GM12878 (cell line): ENCODE measurements at places on chromosomes 1 and 21. TPM values are rescaled to one million over a fixed set of nuclear protein-coding genes. Genes with fewer than 3 reads are reported as not detected.

Gene MTARC1
- total RNA-seq: 0.72 TPM in 2 replicates

Gene CR1L
- total RNA-seq: not detected in 2 replicates

Gene NFASC
- total RNA-seq: 0.16 and 0.23 TPM in 2 replicates

Gene SELE
- not detected in 2 replicates for total RNA-seq

Gene WDR77
- total RNA-seq: 57.5 and 61.5 TPM in 2 replicates

Gene LRRC3
- total RNA-seq: 0.21 and 0.31 TPM in 2 replicates

Gene CNR2
- 13.6 and 15.1 TPM in 2 replicates for total RNA-seq

Gene CFHR1
- total RNA-seq: not detected in 2 replicates

Gene SYT11
- 14.1 and 14.3 TPM in 2 replicates for total RNA-seq

Gene IL10
- total RNA-seq: 0.67 and 1.1 TPM in 2 replicates

Gene CD52
- 291 and 301 TPM in 2 replicates for total RNA-seq

- DNase-seq: no peak
- no peaks in the 10 kb centered on the region for H3K27me3 ChIP-seq
- no peaks in the 10 kb centered on the region for H3K36me3 ChIP-seq
- no peak overlapping the region for H3K27ac ChIP-seq
These were observed 308.9 kb downstream of the RWDD3 start for GRCh38 chr1:95542936-95543335.

- no peaks in the 10 kb centered on the region for H3K36me3 ChIP-seq
- peaks cover 31% of the 10 kb centered on the region for H3K4me1 ChIP-seq
- H3K27me3 ChIP-seq: no peaks in the 10 kb centered on the region
- 0 out of 2 replicates have a peak overlapping the region, but pooled peaks have one; percentile 5 for H3K4me3 ChIP-seq
- peak; percentile 58 for DNase-seq
These were observed 48.1 kb downstream of the ELAPOR1 start for GRCh38 chr1:109161858-109162606.

DNA sequence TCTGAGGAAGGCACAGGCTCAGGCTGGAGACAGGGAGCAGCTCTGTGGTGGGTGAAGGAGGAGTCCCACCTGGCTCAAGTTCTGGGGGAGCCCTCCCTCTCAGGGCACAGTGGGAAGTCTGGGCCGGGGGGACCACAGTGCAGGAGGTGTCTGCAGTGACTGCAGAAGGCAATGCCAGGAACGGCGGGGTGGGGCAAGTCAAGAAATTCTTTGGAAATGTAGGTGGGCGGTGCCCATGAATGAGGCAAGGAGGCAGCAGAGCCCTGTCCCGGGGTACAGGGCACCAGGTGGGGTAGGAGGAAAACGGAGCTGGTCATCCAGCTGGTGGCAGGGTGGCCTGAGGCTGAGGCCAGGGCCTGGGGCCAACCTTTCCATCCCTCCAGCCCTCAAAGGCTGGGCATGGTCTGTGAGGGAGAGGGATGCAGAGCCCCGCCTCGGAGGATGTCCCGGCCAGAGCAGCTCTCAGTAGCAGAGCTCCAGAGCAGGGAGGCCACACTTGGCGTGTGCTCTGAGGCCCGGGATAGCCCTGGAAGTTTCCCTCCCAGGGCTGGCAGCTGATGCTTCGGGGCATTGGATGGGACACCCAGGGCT is 4.7 kb downstream of the TFF3 start:
- no peaks in the 10 kb centered on the region for H3K4me1 ChIP-seq
- DNase-seq: no peak
- H3K27me3 ChIP-seq: no peaks in the 10 kb centered on the region
- no peak overlapping the region for H3K27ac ChIP-seq
- H3K4me3 ChIP-seq: no peak overlapping the region

DNA sequence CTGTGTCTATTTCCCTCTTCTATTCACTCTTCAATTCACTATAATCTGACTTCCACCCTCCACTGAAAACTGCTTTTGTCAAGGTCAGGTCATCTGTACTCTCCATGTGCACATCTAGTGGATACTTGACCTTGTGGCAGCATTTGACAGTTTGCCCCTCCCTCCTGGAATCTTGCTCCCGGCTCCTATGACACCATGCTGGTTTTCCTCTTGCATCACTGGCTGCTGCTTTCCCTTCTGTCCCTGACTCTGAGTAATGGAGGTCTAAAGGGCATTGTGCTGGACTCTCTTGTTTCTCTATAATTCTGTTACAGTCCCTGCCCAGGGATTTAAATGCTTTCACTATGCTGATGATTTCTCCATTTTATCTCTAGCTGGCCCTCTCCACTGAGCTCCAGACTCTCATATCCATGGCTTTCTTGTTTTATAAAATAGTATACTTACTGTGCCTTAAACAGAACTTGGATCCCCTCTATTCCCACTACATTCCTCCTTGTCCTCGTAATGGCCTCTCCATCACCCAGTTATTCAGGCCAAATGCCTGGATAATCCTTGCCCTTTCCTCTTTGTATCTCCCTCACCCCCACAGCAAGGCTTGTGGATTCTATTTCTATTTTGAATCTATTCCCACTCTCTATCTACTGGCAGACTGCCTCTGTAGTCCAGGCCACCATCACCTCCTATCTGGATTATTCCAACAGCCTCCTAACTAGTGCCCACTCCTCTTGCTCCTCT is 36.8 kb upstream of the PODN start:
- no peaks in the 10 kb centered on the region; the same call in 1 of the 2 replicates for H3K36me3 ChIP-seq
- no peak overlapping the region for H3K27ac ChIP-seq
- no peaks in the 10 kb centered on the region for H3K4me1 ChIP-seq
- DNase-seq: no peak

GRCh38 chr1:17258758-17259130 is 9.8 kb downstream of the PADI3 start:
- DNase-seq: no peak
- H3K36me3 ChIP-seq: no peaks in the 10 kb centered on the region
- no peak overlapping the region for H3K27ac ChIP-seq
- H3K27me3 ChIP-seq: no peaks in the 10 kb centered on the region

- DNase-seq: no peak
- no peak overlapping the region for H3K27ac ChIP-seq
- peaks cover 1% of the 10 kb centered on the region; the same call in 1 of the 2 replicates for H3K27me3 ChIP-seq
- H3K4me3 ChIP-seq: no peak overlapping the region
These were observed 156.8 kb downstream of the ZBTB18 start for GRCh38 chr1:244207935-244208244.

GRCh38 chr21:15433091-15433490 is 296.7 kb upstream of the USP25 start:
- no peaks in the 10 kb centered on the region for H3K4me1 ChIP-seq
- H3K36me3 ChIP-seq: no peaks in the 10 kb centered on the region
- H3K4me3 ChIP-seq: no peak overlapping the region
- no peak for DNase-seq
- H3K27ac ChIP-seq: no peak overlapping the region
- no peaks in the 10 kb centered on the region for H3K27me3 ChIP-seq

DNA sequence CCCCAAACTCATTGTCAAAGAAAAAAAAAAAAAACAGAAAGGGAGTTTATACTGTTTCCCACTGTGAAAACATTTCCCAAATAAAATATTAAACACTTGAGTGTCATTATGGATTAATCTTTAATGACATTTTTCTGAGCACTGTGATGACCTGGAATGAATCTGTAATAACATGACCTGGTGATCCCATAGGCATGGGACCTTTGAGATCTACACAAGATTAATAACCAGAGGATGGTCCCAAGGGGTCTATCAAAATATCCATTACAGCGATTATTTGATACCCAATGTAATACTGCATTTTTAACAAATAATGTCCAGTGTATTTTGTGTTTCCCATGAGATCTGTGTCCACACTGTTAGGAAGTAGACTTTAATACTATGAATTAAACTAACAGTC is 32.4 kb upstream of the NCAM2 start:
- no peaks in the 10 kb centered on the region for H3K27me3 ChIP-seq
- DNase-seq: no peak
- no peak overlapping the region for H3K4me3 ChIP-seq
- H3K27ac ChIP-seq: no peak overlapping the region

GRCh38 chr1:20063861-20064292 is 6.1 kb upstream of the PLA2G5 start:
- peaks cover 15% of the 10 kb centered on the region for H3K4me1 ChIP-seq
- no peak overlapping the region for H3K27ac ChIP-seq
- DNase-seq: no peak
- H3K4me3 ChIP-seq: no peak overlapping the region
- no peaks in the 10 kb centered on the region for H3K36me3 ChIP-seq

- no peaks in the 10 kb centered on the region for H3K4me1 ChIP-seq
- no peak for DNase-seq
- H3K4me3 ChIP-seq: no peak overlapping the region
- no peaks in the 10 kb centered on the region for H3K27me3 ChIP-seq
These were observed 56.7 kb downstream of the MRPS6 start for GRCh38 chr21:34129901-34130715.

DNA sequence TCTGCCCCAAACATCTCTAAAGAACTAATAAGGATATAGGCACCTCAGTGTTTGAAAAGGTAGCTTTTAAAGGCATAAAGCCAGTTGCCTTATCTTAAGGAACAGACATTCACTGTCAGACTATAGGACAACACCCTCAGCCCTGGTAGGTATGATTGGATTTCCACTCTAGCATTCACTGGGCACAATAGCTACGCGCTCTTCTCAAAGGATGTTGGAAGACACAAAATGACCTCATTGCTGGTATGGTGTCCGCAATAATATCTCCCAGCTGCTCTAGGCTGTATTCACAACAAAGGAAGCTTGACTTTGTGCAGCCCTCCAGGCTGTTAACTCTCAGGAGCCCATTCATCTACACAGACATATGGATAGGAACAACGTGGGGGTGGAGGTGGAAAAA is 119.4 kb upstream of the CXADR start:
- H3K4me1 ChIP-seq: no peaks in the 10 kb centered on the region
- DNase-seq: no peak
- H3K27me3 ChIP-seq: no peaks in the 10 kb centered on the region
- no peaks in the 10 kb centered on the region for H3K36me3 ChIP-seq
- H3K27ac ChIP-seq: no peak overlapping the region

DNA sequence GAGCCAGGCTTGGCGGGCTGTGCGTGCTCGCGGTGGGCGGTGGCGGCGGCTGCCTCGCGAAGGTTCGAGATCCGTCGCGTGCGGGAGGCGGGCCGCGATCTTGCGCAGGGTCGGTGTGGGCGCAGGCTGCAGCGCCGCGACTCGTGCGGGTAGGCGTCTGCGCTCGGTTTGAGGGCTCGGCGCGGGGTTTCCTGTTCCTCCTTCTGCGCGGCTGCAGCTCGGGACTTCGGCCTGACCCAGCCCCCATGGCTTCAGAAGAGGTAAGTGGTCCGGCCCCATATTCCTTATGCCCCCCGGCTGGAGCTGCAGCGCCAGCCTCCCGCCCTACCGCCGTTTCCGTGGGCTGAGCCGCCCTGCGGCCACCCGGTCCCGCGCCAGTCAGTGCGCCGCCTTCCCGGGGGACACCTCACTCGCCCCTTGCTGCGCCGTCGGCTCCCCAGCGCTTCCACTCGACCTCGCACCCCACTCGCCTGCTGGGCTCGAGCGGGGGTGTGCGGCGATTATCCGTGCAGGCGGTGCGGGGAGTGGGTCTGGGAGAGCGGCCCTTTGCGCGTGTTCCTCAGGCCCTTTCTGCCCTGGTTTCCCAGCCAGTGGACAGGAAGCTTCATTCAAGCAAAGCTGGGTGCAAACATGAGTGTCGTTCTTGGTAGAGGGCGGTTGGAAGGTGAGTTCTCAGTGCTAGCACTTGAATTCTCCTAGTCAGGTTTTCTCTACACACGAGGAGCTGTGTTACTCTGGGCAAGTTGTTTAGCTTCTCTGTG is at the start of gene CACYBP:
TSS of gene CACYBP (plus strand) at position 12 of the 761 bp plus-strand sequence. CDS start at position 246, 234 bp downstream.
- H3K4me3 ChIP-seq: peak within 1 kb of the TSS; percentile 94
- DNase-seq: no peak
- H3K36me3 ChIP-seq: peaks cover 3% of the 10 kb centered on the region

DNA sequence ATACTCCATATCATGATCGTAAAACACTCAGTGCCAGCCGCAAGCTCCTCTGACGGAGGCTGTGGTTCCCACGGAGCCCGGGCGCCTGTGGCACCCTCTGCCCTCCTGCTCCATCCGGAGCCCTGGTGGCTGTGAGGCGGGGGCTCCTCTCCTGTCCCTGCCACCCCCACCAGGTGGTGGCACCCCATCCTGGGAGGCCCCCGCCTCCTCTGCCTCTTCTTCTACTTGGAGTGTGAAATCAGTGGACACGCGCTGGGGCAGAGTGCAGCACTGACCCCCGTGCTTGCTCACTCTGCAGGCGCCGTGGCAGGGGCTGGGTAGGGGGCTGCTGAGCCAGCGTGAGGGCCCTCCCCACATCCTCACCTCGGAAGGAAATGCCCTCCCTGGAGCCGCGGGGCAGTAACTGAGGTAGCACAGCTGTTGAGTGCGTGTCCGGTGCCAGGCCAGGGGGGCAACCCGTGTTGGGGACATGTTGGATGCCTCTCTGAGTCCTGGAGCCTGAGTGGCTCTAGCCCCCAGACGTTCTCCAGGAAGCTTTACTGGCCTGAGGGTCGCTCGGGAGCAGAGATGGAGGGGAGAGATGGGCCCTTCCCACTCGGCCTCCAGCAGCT is 58.7 kb upstream of the ABCG1 start:
- H3K27me3 ChIP-seq: no peaks in the 10 kb centered on the region; the same call in 1 of the 2 replicates
- no peak overlapping the region for H3K4me3 ChIP-seq
- no peaks in the 10 kb centered on the region for H3K36me3 ChIP-seq

- H3K27ac ChIP-seq: no peak overlapping the region
- H3K4me3 ChIP-seq: no peak overlapping the region
- no peaks in the 10 kb centered on the region for H3K4me1 ChIP-seq
- no peak for DNase-seq
These were observed 12.9 kb downstream of the FAAH start for GRCh38 chr1:46406881-46407608.

DNA sequence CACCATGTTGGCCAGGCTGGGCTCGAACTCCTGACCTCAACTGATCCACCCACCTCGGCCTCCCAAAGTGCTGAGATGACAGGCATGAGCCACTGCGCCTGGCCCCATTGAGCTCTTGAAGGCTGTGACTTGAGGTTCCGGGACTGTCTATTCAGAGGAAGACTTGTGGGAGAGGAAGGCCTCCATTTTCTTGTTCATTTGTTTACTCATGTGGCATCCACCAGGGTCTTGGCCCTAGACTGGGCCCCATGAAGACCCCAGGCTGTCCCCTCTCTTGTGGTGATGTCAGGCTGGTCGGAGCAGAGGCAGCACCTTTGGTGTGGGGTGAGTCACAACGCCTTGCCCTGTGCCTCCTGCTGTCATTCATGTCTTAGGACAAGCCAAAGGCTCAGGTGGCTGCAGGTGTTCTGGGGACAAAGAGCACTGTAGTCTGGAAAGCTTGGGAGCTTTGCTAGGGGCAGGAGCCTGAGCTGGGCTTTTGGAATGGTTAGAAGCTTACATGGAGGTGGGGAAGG is 224.6 kb upstream of the C1orf174 start:
- no peak overlapping the region for H3K4me3 ChIP-seq
- H3K4me1 ChIP-seq: no peaks in the 10 kb centered on the region
- H3K27me3 ChIP-seq: no peaks in the 10 kb centered on the region
- no peak overlapping the region for H3K27ac ChIP-seq
- no peak for DNase-seq

DNA sequence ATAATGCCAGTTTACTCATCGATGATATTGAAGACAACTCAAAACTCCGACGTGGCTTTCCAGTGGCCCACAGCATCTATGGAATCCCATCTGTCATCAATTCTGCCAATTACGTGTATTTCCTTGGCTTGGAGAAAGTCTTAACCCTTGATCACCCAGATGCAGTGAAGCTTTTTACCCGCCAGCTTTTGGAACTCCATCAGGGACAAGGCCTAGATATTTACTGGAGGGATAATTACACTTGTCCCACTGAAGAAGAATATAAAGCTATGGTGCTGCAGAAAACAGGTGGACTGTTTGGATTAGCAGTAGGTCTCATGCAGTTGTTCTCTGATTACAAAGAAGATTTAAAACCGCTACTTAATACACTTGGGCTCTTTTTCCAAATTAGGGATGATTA is 13.7 kb downstream of the GGPS1 start:
- no peaks in the 10 kb centered on the region for H3K36me3 ChIP-seq
- H3K27me3 ChIP-seq: no peaks in the 10 kb centered on the region
- H3K27ac ChIP-seq: no peak overlapping the region
- DNase-seq: no peak
- no peak overlapping the region for H3K4me3 ChIP-seq

- H3K27me3 ChIP-seq: no peaks in the 10 kb centered on the region
- no peak overlapping the region for H3K27ac ChIP-seq
- no peak overlapping the region for H3K4me3 ChIP-seq
- H3K4me1 ChIP-seq: no peaks in the 10 kb centered on the region
These were observed 388.6 kb upstream of the NEGR1 start for GRCh38 chr1:72670902-72671301.
